ENCODE measurements at places on chromosomes 12 and 14.
A peak's percentile ranks its signal among the peaks of the same experiment; 100 is the strongest.

DNA sequence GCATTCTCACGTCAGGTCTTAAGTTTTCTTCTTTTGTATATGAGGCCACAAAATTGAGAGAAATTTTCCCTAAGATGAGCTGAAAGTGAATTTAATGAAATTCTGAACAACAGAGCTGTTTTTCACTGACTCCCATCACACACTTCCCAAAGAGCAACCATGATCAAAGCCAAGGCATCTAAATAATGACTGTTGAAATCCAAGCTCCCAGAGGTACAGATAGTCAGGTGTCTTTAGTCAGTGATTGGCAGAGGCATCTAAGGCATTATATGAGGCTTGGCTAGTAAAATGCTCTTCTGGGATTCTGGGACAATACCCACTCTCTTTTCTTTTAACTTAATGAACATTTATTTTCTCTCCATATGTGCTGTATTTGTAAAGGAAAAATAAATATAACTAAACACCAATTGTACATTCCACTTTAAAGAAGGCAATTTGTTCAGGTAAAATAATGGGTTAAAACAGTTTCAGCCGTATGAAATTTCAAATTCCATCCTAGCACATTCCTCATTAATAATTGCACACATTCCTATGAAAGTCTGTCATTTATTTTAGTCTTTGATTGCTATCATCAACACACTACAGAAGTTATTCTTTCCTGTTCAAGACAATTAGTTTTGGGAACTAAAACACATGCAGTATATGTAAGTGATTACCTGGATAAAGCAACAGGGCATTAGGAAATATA, 871 bp upstream of the SSTR1 start:
- DNase-seq, result no peak

DNA sequence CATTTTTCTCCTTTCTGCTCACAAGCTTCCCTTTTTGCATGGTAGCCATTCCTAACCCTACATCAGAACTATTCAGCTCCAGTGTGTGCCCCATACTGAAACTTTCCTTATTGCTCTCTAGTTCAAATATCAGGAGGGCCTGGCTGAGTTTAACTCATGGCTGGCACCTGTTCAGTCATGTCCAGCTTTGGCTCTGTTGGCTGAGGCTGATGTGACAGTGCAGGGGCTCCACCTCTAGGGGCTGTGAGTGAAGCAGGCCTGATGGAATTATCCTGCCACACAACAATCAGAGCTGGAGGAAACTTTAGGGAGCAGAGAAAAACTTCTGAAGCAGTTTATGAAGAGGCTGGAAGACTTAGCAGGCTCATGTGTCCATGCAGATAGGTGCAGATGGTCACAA, 8.5 kb downstream of the COQ6 start:
- peak; percentile 32 for DNase-seq

DNA sequence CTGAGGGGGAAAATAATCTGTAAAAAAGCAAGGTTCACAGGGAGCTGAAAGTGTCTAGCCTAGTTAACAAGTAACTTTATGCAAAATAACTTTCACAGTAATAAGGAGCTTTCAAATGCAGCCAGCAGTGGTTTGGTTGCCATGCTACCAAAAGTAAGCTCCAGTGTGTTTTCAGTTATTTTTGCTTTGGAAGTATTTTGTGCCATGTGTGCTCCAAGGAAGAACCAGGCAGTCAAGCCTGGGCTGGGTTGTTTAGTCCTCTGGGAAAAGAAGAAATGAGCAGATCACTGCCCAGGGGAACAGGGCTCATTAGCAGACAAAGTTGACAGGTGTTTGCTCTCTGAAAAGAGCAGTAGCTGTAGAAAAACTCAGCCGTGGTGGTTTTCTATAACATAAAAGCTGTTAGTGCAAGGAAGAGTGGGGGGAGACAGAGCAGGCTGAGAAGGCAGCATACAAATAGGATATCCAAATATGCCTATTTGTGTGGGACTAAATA, 92.8 kb upstream of the TMTC2 start:
- no peak for DNase-seq

DNA sequence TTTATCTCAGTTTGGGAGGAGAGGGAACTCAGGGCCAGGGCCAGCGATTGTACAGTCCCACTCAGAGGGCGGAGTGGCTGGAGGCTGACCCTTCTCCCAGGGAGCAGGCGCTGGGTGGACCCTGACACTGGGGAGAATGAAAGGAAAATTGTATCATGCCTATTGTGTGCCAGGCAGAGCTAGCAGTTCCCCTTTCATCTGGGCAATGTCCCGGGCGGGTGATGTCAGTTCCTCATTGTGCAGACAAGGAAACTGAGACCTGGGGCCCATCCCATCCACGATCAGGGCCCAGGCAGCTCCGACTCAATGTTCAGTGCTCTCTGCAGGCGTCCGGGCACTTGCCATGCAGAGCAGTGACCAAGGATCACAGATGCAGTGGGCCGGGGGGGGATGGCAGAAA, 101.9 kb upstream of the RTL1 start:
- DNase-seq, result no peak

GRCh38 chr14:50823762-50824636, 7.0 kb downstream of the NIN start:
- no peak for DNase-seq

GRCh38 chr12:1305791-1306500, 288.4 kb downstream of the FBXL14 start:
- no peak for DNase-seq

DNA sequence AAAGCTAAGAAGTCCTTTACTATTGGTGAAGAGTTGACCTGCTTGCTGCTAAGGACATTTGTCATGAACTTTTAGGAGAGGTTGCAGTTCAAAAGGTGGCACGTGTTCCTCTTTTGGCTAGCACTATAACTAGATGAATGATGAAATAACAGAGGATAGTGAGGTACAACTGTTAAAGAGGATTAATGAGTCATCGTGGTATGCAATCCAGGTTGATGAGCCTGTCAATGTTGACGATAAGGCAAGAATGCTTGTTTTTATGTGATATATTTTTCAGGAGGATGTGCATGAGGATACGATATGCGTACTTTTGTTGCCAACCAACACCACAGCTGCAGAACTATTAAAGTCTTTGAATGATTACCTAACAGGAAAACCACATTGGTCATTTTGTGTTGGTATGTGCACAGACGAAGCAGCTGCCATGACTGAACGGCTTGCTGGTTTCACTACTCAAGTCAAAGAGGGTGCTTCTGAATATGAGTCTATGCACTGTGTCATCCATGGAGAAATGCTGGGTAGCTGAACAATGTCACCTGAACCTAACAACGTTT, 10.6 kb downstream of the CEP128 start:
- no peak for DNase-seq

DNA sequence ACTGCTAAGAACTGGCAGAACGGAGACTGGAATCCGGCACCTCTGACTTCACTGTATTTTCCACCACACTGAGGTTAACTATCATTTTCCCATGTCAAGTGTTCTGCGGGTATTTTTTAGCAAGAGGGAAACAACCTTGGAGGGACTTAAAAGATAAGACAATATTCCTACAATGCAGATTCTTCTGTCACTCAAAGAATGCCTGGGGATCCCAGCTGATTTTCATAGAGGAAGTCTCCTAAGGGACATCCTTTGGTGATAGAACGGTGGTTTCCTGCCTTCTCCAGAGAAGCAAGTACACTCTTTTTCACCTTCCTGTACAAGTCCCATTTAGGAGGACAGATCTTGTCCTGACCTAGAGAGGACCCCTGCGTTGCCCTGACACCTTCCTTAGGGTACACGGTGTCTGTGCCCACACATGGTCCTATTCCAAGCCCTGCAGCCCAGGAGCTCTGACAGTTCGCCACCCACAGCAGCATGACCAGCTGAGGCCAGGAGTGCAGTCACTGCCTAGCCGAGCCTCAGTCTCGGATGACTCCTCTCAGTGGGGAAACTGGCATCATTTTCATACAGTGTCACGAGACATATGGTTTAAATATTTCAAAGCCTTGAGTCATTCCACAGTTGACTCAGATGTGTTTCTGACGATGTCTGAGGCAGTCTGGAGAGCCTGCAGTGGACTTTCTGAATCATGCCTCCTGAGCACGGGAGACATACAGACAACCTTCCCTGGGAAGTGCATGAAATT, 181.3 kb upstream of the FKBP4 start:
- no peak for DNase-seq

DNA sequence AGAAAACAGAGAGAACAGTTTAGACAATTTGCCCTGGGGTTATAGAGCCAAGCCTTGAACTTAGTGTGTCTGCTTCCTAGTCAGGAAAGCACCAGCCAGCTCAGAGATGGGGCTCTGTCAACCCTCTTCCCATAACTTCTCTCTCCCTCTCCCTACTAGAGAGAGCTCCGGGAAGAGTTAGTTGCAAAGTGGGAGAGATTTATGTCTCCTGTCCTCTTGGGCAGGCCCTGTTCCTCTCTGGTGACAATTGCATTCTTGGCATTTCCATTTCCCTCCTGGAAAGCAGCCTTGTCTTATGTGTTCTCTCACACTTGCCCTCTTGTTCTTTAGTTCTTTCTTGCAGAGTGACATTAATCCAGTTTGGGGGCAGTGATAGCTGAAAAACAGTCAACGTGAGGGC, 42.1 kb upstream of the TUNAR start:
- DNase-seq, result no peak

GRCh38 chr14:22200977-22201605, 387.9 kb downstream of the DAD1 start:
- no peak for DNase-seq

- DNase-seq, result no peak
These were observed 599 bp downstream of the PAPLN start for GRCh38 chr14:73237786-73238423.

DNA sequence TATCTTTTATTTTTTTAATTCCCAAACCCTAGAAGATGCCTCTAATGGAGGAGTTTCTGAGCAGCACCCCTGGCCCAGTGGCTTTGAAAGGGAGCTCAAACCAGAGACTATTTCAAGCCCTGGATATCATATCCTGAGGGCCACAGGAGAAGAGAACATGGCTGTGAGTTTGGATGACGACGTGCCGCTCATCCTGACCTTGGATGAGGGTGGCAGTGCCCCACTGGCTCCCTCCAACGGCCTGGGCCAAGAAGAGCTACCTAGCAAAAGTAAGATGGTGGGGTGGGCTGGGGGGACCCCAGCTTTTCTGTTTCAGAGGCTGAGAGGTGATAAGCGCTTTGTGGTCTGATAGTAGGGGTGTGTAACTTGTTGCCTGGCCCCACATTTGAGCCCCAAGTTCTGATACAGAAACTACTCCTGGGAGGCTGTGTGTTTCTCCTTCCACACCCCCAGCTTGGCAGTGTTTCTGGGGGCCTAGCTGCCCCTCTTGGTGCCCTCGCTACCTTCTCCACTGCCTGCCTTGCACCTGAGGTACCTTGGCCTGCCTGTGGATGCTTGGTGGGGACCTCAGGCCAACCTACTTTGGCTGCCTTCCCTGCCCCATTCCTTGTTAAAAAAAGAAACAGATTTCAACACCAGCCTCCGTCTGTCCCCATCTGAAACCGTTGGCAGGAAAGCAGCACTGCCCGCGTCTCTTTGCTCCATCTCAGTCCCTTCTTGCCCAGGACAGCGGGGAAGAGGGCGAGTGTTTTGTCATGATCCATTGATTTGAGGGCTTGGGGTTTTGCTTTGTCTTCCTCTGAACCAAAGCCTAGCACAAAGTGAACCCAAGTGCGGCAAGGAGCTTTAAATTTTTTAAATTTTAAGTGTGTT, 5.7 kb downstream of the TPCN1 start:
- DNase-seq, result no peak

DNA sequence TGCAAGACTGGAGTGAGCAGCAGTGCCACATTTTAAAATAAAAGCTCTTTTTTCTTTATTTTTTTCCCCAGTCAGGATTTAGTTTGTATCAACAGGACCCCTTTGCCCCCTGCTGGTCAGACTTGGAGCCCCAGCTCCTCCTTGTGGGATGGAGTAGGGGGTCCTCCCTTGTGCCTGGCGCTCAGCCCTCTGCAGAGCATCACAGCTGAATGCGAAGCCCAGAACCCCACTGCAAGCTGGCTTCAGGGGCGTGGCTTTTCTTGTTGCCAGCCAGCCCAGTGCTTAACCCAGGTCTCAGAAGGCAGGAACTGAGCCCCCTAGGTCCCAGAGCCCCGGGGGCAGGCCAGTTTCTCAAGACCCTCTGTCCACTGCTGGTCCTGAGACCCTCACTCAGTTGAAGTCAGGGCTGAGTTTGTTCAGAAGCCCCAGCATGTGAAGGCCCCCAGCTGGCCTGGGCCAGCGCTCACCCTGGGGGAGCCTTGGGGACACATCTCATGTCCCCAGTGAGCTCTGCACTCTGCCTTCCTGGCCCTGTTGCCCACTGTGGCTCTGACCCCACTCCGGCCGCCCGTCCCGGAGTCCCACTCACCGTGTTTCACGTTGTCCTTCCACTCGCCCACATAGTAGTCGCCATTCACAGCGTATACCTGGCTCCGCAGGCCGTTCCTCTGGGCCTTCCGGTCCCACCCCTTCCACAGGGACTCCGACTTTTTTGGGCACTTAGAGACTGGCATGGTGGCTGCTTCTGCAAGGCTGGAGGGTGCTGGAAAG, 519 bp downstream of the MORN3 start:
- DNase-seq, result peak; percentile 77

GRCh38 chr12:107662484-107662883, 23.1 kb upstream of the PWP1 start:
- no peak for DNase-seq

DNA sequence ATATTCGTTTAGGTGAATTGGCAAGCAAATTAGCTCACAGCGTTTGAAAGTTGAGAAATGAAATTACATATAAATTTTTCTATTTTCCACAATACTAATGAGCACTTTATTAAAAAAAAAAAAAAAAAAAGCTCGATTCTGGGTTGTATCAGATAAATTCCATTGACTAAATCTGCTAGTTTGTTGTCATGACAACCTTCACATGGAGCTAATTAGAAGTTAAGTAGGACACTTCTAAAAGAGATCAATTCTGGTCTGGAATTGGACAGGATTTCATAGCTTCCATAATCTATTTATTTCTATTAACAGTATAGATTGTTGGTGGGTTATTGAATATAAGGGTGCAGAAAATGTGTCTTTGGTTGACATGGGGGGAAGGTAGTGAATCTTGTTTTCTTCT, 85.5 kb upstream of the NEDD1 start:
- DNase-seq, result no peak

DNA sequence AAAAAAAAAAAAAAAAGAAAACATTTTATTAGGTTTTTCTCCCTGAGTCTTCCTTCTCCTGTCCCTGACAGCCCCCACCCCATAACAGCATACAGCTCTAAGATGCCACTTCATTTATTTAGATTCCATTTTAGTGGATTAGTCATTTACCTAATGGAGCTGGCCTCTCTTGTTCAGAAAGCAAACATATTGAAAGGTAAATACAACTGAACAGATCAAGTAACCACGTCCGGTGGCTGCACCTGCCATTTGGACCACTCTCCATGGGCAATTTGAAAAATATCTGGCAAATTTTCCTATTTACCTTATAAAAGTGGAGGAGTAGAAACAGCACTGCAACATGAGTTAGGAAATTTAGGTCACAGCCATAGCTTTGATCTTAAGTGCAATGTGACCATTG, 254.6 kb downstream of the C12orf42 start:
- DNase-seq, result no peak

GRCh38 chr12:108807996-108808769, 49.2 kb downstream of the SSH1 start:
- peak; percentile 75 for DNase-seq

DNA sequence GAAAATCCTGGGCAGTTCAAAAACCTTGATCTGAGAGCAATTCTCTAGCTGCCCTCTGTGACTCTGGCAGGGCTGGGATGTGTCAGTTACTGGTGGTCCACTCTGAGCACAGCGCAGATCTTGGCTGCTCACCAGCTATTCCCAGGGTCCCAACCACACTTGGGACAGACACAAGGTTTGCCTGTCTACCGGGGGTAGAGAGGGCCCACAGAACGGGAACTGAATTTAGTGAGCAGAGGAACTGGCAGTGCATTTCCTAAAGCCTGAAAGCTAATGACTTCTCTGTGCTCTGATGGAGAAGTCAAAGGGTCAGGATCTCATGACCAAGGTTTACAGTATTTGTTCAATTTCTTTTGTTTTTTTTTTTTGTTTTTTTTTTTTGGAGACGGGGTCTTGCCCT, 2.6 kb downstream of the PDE6H start:
- DNase-seq, result no peak

All from WERI-Rb-1 (cell line).